ENCODE measurements at places on chromosomes 1 and 21. TPM values are rescaled to one million over a fixed set of nuclear protein-coding genes. Genes with fewer than 3 reads are reported as not detected.
A peak's percentile ranks its signal among the peaks of the same experiment; 100 is the strongest.

The PLCH2 gene
- not detected for total RNA-seq

The ZNF683 gene
- not detected for total RNA-seq

The OR2L8 gene
- not detected for total RNA-seq

The TSSK3 gene
- total RNA-seq, result not detected

The SYT6 gene
- total RNA-seq, result not detected

The E2F2 gene
- total RNA-seq, result 2.8 TPM

GRCh38 chr1:73911849-73912248 lies 286.1 kb downstream of the LRRIQ3 start:
- DNase-seq, result no peak

DNA sequence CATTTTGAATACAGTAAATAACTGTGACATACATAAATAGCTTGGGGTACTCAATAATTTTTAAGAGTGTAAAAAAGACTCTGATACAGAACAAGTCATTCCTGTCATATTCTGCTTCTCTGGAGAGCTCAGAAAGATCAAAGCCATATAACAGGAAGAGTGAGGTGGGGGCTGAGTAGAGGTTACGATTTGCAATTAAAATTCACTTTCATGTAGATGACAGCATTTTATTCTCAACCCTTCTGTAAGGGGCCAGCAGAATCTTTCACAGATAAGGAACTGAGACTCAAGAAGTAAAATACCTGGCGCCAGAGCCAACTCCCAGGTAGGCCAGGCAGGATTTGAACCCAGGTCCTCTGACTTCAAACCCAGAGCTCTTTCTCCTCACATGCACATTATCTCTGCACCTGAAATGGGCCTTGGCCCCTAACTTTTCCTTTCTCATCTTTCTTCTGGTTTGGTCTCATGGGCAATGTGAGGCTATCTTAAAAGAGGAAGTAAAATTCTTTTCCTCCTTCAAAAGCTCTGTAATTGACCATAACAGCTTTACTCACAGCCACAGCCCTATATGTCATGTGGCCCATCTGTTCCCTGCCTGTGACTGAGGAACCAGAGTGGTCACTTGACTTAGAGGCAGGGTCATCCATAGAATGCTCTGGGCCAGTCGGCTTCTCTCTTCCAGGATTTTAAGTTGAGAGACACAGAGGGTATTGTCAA lies 80.9 kb upstream of the SYT6 start:
- no peak for DNase-seq

DNA sequence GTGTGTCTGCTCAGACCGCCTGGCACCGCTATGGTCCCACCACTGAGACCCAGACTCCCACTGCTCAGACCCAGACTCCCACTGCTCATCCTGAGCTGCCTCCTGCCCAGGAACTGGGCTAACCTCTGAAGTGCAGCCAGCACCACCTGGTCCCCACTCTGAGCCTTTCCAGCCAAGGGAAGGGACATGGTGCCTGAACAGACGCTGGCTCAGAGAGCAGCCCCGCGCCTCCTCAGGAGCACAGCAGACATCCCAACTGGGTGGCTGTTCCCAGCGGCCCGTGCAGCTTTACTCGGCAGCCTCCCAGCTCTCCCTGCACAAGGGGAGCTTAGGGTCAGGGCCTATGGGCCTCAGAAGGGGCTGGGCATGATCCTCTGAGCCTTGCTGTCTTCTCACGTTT lies 27.8 kb upstream of the CNTN2 start:
- DNase-seq, result no peak

- peak; percentile 88 for DNase-seq
Observed at GRCh38 chr1:158002631-158003405, 9.4 kb downstream of the KIRREL1 start.

- no peak for DNase-seq
Observed at GRCh38 chr1:224616756-224617409, 766 bp downstream of the CNIH3 start.

DNA sequence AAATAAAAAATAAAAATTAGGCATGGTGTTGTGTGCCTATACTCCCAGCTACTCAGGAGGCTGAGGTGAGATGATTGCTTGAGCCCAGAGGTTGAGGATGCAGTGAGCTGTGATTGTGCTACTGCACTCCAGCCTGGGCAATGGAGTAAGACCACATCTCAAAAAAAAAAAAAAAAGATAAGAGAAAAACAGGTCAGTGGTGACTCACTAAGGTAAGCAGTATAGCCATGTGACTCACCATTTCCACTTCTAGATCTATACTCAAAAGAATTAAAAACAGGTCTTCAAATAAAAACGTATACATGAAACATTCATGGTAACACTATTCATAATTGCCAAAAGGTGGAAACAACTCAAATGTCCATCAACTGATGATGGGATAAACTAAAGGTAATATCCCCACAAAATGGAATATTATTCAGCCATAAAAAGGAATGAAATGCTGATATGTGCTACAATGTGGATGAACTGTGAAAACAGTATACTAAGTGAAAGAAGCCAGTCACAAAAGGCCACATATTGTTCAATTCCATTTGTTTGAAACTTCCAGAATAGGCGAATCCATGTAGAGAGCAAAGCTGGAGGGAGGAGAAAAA lies 75.1 kb downstream of the ZNF281 start:
- DNase-seq, result peak; percentile 64

DNA sequence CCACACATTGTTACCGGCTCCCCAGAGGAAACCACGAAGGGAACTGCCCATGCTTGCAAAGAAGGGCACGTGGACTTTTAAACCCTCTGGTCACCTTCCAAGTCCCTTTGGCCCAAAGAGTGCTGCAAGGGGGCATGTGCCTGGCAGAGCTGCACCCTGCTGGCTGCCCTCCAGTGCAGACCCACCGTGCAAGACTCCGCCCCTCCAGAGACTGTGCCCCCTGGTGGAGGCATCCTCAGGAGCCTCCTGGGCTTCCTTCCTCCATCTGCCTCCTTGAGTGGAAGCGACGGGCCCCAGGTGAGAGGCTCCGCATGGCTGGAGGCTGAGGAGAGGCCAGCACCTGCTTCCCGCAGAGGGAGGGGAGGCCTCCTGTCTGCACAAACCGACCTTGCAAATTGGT lies 100.6 kb downstream of the CRYAA start:
- no peak for DNase-seq

- no peak for DNase-seq
Observed at GRCh38 chr1:207964195-207964966, 53.5 kb upstream of the CD34 start.
